ENCODE measurements at places on chromosomes 3 and 15.

GRCh38 chr3:33132019-33132360 is 18.2 kb downstream of the CRTAP start:
- no peak for DNase-seq

GRCh38 chr3:183490211-183490601 is 61.8 kb upstream of the MCF2L2 start:
- no peak for DNase-seq

DNA sequence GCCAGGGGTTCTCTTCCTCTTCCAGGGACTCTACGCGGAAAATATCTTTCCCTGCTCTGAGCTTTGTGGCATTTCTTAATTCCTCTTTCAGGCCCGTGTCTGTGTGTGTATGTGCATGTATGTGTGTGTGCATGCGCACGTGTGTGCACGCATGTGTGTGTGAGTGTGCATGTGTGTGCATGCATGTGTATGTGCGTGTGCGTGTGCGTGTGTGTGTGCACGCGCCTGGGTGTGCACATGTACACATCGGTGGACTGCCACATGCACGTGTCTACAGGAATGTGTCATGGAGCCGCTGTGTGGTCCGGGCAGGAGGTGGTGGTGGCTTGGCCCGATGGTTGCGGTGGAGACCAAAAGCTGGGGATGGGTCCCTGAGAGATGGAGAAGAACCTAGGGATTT is 133.0 kb downstream of the FBLN2 start:
- no peak for DNase-seq

GRCh38 chr15:83276661-83277060 is 7.8 kb downstream of the BNC1 start:
- no peak for DNase-seq

- peak; percentile 46 for DNase-seq
Observed at GRCh38 chr3:129504471-129505100, 23.9 kb upstream of the RHO start.

DNA sequence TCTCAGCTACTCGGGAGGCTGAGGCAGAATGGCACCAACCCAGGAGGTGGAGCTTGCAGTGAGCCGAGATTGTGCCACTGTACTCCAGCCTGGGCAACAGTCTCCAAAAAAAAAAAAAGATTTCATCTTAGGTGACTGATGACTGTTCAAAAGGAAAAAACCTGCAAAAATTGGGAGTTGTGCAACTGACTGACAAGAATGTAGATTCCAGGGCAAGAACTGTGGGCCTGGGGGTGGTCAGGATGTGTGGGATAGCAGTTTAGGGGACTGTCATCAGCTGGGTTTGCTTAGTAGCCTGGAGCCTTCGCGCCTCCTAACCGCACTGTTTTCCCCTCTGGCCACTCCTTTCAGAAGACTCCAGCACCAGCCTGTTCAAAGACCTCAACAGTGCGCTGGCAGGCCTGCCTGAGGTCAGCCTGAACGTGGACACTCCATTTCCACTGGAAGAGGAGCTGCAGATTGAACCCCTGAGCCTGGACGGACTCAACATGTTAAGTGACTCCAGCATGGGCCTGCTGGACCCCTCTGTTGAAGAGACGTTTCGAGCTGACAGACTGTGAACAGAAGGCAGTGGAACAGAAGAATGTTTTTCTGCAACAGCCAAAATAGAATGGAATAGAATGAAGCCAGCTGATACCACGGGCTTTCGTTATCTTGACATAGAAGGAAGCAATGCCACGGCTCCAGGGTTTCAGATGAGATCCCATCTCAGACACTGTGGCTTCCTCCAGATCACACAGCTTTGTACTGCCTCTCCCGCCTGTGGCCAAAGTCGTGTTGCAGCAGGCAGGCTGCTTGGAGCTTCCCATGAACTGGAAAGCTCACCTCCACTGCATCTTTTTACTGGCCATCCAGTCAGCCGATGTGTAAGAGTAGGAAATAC is 75.3 kb upstream of the BLM start:
- no peak for DNase-seq

- no peak for DNase-seq
Observed at GRCh38 chr15:65355173-65355987, 22.4 kb downstream of the IGDCC3 start.

- DNase-seq: no peak
Observed at GRCh38 chr15:40770147-40770721, 454 bp downstream of the C15orf62 start.

GRCh38 chr3:69033470-69033869 is 18.7 kb downstream of the TMF1 start:
- no peak for DNase-seq

- DNase-seq: no peak
Observed at GRCh38 chr3:177211503-177212277, 14.4 kb upstream of the TBL1XR1 start.

DNA sequence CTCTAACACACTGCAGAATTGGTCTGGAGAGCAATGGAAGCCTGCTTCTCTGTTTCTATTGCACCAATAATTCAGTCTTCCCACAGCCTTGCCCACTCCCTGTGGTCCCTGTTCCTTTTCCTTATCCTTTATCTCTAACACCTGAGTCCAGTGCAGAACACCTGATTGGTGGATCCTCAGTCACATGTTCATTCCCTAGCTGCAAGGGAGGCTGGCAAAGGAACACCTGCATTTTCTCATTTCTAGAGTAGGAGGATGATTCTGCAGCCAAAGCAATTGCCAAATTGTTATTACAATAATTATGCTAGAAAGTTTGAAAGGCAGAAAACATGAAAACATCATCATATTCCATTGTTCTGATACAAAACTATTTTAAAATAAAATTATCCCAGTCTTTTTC is 83.8 kb upstream of the SAMMSON start:
- no peak for DNase-seq

DNA sequence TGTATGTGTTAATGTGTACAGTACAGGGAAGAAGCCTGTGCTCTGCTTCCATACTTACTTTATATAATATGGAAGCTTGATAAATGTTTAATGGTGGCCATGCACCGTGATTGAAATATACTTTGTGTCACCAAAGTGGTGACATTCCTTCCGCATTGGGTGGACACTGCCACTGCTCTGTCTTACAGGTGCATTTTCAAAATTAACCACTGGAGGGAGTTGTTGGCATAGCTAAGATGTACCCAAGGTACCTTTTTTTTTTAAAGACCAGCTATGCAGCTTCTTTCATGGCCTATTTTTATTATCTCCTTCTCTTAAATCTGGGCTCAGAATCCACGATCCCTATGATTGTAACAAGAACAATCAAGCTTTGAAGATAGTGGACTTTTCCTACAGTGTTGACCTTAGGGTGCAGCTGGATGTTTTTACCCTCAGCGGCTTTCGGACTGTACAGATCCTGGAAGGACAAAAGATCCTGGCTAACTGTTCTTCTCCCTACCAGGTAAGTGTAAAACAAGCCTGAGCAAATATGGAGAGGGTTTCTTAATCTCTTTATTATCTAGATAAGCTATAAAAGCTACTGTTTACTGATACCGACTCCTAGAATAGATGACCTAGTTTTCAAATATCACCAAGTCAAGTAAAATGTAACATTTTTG is 21.6 kb upstream of the PAK6 start:
- DNase-seq: peak; percentile 77

DNA sequence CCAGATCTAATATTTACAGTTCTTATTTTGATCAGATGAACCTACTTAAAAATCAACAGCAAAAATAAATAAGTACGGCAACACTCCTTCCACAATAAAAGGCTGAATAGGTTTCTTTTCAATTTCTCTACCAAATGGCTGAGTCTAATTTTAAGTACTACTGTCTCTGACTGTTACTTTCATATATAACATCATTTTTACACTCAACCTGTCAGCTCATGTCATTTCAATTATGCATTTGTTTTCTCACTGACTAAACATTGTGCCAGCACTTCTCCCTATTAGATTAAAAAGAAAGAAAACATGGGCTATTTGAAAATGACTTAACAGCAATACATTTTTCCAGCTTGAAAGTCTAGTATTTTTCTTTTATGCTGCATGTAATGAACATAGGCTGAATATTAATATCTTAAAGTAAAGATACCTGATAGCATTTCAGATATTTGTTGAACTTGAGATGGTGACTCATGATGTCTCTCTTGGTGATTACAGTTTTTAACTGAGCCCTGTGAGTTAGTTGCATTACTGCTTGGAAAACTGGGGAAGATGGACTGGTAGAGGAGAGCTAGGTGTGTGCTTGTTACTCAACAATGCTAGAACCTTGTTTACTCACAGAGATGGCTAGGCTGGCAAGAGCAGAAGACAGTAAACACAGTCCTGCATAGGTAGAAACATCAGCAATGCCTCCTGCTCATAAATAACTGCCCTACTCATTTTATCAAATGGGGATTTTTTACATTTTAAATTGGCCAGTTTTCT is 73.9 kb downstream of the PEX5L start:
- no peak for DNase-seq

GRCh38 chr3:177476495-177476894 is 279.2 kb upstream of the TBL1XR1 start:
- no peak for DNase-seq

GRCh38 chr3:197367081-197367780 is 68.8 kb upstream of the DLG1 start:
- no peak for DNase-seq

DNA sequence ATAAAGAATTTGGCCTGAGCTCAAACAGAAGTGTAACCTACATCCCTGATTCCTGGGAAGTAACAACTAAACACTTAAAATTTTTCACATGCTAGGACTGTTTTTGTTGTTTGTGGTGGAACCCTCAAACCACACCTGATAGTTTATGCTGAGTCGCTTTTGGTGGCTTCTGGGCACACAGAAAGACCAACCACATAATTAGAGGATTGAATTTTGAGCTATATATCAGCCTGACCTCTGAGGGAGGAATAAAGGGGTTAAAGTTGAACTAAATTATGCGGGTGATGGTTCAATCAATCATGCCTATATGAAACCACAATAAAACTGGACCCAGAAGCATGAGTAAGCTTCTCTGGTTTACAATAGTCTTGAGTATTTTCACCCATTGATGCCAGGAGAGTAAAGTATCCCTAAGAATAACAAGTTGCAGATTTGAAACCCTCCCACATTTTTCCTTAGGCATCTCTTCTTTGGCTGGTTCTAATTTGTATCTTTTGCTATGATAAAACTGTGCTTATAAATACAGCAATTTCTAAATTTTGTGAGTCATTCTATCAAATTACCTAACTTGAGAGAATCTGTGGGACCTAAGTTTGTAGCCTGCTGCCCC is 1304.5 kb upstream of the GBE1 start:
- DNase-seq: no peak

GRCh38 chr3:38662544-38662943 is 13.1 kb upstream of the SCN5A start:
- DNase-seq: peak; percentile 58

GRCh38 chr3:362681-363338 is 166.2 kb downstream of the CHL1 start:
- DNase-seq: no peak

DNA sequence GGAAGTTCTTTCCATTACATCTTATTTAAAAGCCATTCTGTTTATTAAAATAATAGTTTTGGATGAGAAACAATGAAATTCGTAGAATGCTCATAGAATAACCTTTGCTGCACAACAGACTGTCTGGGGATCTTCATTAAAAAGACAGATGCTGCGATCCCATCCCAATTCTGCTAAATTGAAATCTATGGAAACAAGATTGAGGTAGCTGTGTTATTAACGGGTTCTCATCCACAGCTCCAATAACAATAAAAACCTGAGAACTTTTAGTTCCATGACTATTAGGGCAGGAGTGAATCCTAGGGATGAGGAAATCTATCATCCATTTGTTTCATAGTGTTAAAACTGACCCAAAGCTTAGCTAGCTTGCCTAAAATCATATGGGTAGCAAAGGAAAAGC is 2.5 kb upstream of the GJD2 start:
- no peak for DNase-seq

DNA sequence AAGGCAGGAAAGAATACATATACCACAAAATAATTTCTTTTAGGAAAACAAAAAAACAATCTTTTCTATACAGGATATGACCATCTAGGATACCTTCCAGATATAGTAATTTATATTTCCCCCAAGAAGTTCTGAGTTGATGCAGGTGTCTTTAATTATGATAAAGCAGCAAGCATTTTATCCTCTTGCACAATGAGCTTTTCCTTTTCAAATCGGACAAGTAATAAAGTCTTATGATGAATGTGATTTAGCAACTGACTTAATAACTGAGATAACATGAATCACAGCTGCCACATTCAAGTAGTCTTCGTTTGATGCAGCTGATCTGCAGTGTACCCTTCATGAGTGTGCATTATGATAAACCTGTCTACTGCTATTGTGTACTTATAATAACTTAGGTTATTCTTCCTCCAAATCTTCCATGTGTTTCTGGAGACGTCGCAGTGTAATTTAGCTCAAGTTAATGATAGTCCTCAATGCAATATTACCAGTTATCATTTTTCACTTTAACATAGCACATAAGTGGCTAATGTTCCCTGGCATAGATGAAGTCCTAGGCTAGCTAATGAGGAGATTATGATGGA is 260.3 kb upstream of the MRPL3 start:
- DNase-seq: no peak

DNA sequence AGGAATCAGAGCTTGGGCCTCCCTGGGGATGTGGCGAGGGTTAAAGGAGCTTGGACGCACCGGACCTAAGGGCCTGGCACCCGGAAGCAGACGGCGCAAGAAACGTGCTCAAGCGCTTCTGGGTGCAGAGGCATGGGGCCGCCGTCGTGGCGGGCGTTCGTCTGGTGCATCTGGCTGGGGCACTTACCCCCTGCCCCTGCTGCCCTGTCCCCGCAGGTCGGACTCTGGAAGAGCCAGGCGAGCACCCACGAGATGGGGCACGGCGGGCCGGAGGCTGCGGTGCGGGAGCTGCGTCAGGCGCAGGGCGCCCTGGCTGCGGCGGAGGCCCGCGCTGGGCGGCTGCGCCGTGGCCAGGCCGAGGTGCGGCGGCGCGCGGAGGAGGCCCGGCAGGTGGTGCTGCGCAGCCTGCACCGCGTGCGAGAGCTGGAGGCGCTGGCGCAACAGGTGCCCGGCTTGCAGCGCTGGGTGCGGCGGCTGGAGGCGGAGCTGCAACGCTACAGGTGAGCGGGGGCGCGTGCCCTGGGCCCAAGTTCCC is 2.5 kb downstream of the EFCC1 start:
- peak; percentile 82 for DNase-seq

GRCh38 chr3:98956008-98956407 is 54.5 kb upstream of the DCBLD2 start:
- no peak for DNase-seq

GRCh38 chr3:180918542-180918941 is 6.1 kb downstream of the FXR1 start:
- DNase-seq: peak; percentile 32

GRCh38 chr3:52733256-52733891 is 27.5 kb downstream of the SPCS1 start:
- DNase-seq: no peak

GRCh38 chr15:27623149-27623548 is 476.0 kb downstream of the OCA2 start:
- DNase-seq: peak; percentile 78

Measured in MM.1S (cell line).